ENCODE measurements at places on chromosomes 1 and 21. TPM values are rescaled to one million over a fixed set of nuclear protein-coding genes. Genes with fewer than 3 reads are reported as not detected.

GRCh38 chr1:43280692-43281091, 4.7 kb downstream of the C1orf210 start:
- H3K36me3 ChIP-seq = no peaks in the 10 kb centered on the region
- H3K27me3 ChIP-seq = no peaks in the 10 kb centered on the region
- H3K4me3 ChIP-seq = no peak overlapping the region

- DNase-seq = no peak
- no peaks in the 10 kb centered on the region for H3K27me3 ChIP-seq
- no peak overlapping the region for H3K4me3 ChIP-seq
- H3K36me3 ChIP-seq = peaks cover 8% of the 10 kb centered on the region
- no peak overlapping the region for H3K27ac ChIP-seq
Measured at GRCh38 chr1:64754173-64754572, 9.3 kb downstream of the RAVER2 start.

DNA sequence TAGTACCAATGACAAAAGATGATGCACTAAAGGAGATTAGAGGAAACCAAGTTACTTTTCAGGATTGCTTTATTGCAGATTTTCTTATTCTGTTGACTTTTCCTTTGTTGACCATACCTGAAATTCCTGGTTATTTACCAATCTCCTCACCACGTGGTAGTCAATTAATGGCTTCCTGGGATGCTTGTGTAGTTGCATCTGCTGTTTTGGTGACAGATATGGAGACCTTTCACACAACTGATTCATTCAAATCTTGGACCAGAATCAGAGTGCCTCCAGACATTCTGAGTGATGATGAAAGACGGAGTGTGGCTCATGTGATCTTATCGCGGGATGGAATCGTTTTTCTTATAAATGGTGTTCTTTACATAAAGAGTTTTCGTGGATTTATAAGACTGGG, 91.3 kb downstream of the CATSPERE start:
- H3K4me1 ChIP-seq = no peaks in the 10 kb centered on the region
- no peak overlapping the region for H3K4me3 ChIP-seq
- no peak for DNase-seq
- H3K27me3 ChIP-seq = no peaks in the 10 kb centered on the region
- no peaks in the 10 kb centered on the region for H3K36me3 ChIP-seq
- H3K27ac ChIP-seq = no peak overlapping the region

GRCh38 chr1:70504176-70504820, 93.2 kb downstream of the CTH start:
- peaks cover 26% of the 10 kb centered on the region for H3K27me3 ChIP-seq
- no peaks in the 10 kb centered on the region for H3K36me3 ChIP-seq
- no peak overlapping the region for H3K4me3 ChIP-seq
- H3K4me1 ChIP-seq = no peaks in the 10 kb centered on the region

- H3K27me3 ChIP-seq = no peaks in the 10 kb centered on the region
- no peak for DNase-seq
- no peaks in the 10 kb centered on the region for H3K4me1 ChIP-seq
- H3K4me3 ChIP-seq = no peak overlapping the region
Measured at GRCh38 chr1:97660431-97661105, 260.3 kb downstream of the DPYD start.

- no peak overlapping the region for H3K27ac ChIP-seq
- H3K4me1 ChIP-seq = peaks cover 14% of the 10 kb centered on the region
- H3K4me3 ChIP-seq = peak overlapping the region; percentile 58
- DNase-seq = no peak
- H3K27me3 ChIP-seq = peaks cover 55% of the 10 kb centered on the region
Measured at GRCh38 chr1:230427094-230427876, 1.2 kb upstream of the PGBD5 start.

Gene MYOM3
- total RNA-seq = not detected

Gene NECTIN4
- total RNA-seq = not detected

Gene FASLG
- 4.5 TPM for total RNA-seq

Gene PIAS3
- 31.8 TPM for total RNA-seq

Gene FCN3
- not detected for total RNA-seq

Gene GREM2
- not detected for total RNA-seq

Measured in activated naive CD8-positive, alpha-beta T cell treated with anti-CD3 and anti-CD28 coated beads, Interleukin-2, amount 10 ng/mL, durations not matched to agents 7 days and 5 days (primary cell).